ENCODE measurements at places on chromosomes 5 and 9.

- peak; percentile 55 for DNase-seq
Observed at GRCh38 chr9:134569626-134570025, 72.0 kb upstream of the COL5A1 start.

DNA sequence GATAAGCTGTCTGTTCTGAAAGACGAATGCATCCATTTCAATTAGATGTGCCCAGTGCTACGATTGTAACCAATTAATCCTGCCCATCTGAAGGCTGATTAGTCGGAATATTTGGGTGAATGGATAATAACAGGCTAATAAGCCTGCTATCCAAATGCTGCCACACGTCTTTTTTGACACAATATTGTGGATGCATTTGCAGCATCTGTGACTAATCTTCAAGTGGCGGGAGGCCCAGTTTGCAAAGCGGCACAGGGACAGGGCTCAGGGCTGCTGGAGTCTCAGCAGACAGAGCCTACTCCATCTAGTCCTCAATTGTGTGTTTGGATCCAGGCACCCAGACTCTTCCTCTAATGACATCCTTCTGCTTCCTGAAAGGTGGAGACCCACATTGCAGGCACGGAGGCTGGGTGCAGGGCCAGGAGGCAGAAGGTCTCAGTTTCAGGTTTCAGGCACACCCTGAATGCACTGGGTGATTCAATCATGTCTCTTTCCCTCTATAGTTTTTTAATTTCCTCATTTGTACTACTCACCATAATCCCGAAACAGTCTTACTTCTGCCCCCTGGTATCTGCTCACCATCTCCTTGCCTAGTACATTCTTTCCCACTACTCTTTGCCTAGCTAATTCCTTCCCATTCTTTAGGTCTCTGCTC is 169.6 kb downstream of the ASTN2 start:
- DNase-seq = no peak

DNA sequence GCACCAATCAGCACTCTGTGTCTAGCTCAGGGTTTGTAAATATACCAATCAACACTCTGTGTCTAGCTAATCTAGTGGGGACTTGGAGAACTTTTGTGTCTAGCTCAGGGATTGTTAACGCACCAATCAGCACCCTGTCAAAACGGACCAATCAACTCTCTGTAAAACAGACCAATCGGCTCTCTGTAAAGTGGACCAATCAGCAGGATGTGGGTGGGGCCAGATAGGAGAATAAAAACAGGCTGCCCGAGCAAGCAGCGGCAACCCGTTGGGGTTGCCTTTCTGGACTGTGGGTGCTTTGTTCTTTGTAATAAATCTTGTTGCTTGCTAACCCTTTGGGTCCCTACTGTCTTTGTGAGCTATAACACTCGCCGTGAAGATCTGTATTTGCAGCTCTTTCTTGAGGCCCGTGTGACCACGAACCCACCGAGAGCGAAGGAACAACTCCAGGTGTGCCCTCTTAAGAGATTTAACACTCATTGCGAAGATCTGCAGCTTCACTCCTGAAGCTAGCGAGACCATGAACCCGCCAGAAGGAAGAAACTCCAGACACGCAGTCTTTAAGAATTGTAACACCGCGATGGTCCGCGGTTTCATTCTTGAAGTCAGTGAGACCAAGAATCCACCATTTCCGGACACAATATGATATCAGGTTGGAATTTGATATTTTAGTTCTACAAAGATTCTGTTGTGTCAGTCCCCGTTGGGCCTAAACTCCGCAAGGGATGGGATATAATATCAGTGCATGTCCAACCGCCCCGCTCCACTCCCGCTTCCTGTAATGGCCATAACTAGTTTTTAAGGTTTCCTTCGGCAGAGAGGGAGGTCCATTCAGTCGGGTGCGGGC is 740 bp upstream of the TRMT10B start:
- DNase-seq = no peak

GRCh38 chr9:126298063-126298801 is 28.4 kb upstream of the MVB12B start:
- no peak for DNase-seq

DNA sequence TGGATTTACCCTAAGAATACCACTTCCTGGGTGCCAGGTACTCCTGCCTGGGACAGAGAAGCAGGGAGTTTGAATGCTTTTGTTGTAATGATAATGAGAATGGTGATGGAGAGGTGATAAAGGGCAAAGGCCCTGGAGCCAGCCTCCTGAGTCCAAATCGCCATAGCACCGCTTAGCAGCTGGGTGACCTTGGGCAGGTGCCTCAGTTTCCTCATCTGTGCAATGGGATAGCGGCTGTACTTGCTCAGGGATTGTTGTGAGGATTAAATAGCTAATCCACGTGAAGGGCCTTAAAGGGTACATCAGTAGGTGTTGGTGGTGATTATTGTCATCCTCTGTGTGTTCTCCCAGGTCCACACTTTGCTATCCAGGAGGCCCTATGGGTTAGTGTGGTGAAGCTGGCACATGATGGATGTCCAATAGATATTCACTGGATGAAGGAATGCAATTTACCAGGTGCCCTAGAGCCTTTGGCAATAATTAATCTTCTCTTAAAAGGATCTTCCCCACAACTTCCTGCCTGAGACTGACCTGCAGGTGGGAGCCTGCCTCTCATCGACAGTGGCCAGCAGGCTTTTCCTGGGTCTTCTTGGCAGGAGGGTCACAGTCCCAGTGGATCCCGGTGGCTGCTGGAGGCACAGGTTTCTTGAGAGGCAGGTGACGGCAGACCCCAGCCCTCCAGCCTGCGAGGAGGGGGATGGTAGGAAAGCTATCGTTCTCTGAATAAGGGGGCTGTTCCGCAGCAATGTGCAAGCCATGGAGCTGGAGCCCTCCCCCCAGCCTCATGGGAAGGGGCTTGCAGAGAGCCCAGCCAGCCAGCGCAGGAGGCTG is 160.2 kb downstream of the MACROH2A1 start:
- peak; percentile 45 for DNase-seq

- no peak for DNase-seq
Observed at GRCh38 chr9:3235497-3235896, 290.3 kb downstream of the RFX3 start.

GRCh38 chr9:70549926-70550325 is 135.5 kb upstream of the KLF9 start:
- DNase-seq = no peak

GRCh38 chr5:93886917-93887361 is 145.5 kb upstream of the POU5F2 start:
- DNase-seq = no peak

DNA sequence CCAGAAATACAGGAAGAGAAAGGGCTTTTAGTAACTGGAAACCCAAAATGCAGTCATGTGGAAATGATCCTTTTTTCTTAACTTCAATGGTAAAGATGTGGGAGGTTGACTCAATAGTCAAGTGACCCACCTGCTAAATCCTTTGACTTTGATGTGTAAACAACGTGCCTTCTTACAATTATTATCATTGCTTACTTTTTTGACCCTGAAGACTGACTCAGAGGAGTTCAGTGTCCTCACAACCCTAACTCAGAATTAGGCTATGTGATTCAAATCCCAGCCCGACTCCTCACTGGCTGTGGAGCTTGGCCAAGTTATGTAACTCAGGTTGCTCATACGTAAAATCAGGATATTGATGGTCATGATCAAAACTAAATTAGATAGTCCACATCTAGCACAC is 27.9 kb downstream of the ANXA1 start:
- DNase-seq = no peak

DNA sequence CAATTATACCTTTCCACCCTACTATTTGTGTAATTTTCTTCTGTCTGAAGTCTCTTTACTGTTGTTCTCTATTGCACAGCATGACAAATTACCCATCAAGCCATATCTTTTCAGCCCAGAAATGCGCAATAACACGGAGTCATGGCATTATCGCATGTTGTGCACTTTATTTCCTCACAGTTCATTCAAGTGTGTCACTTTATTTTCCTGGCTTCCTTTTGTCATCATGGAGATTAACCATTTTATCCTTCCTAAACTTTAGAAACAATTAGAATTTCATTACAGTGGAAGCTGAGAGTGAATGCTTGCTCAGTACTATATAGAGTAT is 41.3 kb upstream of the MEF2C start:
- no peak for DNase-seq

DNA sequence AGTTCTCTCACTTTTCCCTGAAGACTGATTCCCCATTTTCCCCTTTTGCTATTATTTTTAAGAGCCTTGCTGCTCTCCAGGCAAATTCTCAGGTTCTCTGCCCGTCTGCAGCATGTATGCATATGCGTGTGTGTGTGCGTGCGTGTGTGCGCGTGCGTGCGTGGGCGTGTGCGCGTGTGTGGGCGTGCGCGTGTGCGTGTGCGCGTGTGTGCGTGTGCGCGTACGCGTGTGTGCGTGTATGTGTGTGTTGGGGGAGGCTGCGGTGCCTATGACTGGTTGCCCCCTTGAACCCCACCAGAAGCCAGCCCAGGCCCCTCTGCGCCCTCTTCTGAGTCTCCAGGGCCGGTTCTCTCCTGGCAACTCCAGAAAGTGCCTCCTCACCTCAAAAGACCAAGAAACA is 987 bp upstream of the FOXI1 start:
- DNase-seq = no peak

- no peak for DNase-seq
Observed at GRCh38 chr9:68678430-68678829, 26.6 kb upstream of the PIP5K1B start.

DNA sequence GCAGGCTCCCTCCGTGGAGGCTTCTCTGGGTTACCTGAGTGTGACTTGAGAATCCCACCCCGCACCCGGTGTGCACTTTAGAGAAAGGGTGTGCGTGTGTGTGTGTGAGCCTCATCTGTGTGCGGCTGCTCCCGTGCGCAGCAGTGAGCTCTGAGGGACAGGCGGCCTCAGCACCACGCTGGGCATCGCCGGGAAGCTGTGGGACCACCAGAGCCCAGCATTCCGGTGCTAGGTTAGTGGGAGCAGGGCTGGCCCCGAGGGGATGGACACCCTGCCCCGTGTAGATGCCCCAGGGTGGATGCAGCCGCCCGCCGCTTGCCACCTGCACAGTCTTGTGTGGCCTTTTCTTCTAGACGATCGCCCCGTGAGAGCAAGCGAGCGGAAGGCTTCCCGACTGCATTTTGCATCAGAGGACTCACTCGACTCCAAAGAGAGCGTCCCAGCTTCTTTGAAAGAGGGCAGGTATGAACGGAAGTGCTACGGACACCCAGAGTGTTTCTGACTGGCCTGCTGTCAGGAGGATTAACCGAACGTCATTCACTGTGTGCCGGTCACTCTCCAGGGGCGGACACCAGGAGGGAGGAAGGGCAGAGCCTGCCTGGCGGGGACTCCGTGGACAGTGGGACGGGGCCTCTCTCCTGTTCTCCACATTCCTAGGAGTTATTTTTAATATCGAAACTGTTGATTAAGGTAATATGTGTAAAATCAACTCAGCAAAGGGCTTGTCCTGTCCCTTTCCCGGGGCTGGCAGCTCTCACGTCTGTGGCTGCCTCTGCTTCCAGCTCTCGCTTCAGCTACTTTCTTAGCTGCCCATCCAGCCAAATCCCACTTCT is 12.2 kb downstream of the CEP72 start:
- DNase-seq = no peak

DNA sequence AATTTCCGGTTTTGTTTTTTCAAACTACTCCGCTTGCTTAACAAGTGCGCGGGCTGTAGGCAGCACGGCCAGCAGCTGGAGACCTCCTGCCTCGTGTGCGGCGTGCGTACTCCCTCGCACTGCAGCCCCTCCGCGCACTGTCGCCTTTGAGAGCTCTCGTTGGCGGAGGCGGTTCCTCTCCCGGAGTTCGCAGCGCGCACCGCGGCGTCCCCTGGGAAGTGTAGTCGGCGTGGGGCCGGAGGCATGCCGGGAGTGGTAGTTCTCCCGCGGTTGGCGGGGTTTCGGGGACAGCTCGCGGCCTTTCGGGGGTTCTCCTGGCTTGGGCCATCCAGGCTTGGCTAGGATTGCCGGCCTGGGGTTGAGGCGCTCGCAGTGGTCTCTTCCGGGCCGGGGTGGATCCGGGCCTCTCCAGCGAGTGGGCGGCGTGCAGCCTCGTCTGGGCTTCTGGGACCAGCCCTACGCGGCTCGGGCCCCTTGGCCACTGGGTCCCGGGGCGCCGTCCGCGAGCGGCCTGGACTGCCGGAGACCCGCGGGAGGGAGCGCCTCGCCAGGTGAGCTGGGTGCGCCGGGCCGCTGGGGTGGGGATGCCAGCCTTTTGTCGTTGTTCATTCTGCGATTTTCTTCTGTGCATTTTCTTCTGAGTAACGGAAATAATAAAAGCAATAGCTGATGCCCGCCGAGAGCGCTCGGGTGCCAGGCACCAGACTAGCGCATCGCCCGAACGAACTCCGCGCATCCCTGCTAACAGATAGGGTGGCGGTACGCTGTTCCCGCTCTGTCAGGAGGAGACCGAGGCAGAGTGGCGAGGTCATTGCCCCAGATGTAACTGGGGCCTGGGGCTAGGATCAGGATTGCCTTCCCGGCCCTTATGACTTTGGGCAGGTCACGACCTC is at the start of gene ZNF354C:
Gene ZNF354C, plus strand, starts transcription at position 258 of the 893 bp plus-strand sequence. CDS start 1,696 bp downstream, outside the sequence.
- DNase-seq = peak; percentile 90

DNA sequence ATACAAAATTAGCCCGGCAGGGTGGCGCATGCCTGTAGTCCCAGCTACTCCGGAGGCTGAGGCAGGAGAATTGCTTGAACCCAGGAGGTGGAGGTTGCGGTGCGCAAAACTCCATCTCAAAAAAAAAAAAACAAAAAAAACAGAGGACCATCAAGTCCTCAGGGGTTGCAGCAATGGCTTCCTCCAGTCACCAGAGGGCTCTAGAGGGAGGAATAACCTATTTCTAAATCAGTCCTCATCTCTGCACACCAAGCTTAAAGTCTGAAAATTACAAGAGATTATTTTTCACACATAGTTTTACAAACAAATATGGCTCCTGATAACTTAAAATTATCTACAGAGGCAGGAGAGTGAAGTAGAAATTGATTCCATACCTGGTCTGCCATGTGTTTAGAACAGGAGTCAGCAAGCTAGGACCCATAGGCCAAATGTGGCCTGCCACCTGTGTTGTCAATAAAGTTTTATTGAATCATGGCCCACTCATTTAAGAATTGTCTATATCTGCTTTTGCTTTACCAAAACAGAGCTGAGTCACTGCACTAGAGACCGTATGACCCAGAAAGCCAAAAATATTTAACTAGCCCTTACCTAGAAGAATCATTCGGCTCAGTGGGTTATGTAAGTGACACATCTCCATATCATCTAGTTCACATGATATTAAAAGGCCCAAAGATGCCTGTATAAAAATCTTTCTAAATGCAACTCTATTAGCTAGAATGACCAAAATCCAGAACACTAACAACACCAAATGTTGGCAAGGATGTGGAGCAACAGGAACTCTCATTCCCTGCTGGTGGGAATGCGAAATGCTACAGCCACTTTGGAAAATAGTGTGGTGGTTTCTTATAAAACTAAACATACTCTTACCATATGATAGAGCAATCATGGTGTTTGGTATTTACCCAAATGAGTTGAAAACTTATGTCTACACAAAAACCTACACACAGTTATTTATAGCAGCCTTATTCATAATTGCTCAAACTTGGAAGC is 207.7 kb downstream of the FRMD3 start:
- no peak for DNase-seq

DNA sequence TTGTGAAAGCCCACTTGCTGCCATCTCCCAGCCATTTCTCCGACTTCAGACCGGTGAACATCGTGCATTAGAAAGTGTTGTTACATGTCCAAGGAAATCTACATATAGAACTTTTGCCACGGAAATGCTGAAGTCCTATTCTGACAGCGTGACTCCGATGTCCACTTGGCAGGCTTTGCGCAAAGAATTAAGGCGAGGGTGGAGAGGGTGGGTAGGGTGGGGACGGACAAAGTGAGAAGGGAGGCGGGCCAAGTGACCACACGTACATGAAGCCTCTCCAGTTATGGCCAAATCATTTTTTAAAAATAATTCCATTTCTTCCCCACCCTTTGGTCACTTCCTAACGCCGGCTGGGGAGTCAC is 460 bp upstream of the ACO1 start:
- no peak for DNase-seq

GRCh38 chr5:126097876-126098275 is 325.3 kb upstream of the GRAMD2B start:
- DNase-seq = no peak
